ENCODE measurements at places on chromosomes 1 and 21.

DNA sequence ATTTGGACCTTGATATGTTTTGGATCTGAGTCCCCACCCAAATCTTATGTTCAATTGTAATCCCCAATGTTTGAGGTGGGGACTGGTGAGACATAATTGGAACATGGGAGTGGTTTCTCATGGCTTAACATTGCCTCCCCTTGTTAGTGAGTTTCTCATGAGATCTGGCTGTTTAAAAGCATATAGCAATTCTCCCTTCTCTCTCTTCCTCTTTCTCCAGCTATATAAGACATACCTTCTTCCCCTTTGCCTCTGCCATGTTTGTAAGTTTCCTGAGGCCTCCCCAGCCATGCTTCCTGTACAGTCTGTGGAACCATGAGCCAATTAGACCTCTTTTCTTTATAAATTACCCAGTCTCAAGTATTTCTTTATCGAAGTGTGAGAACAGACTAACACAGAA, 692.4 kb downstream of the KCNT2 start:
- no peak for DNase-seq

DNA sequence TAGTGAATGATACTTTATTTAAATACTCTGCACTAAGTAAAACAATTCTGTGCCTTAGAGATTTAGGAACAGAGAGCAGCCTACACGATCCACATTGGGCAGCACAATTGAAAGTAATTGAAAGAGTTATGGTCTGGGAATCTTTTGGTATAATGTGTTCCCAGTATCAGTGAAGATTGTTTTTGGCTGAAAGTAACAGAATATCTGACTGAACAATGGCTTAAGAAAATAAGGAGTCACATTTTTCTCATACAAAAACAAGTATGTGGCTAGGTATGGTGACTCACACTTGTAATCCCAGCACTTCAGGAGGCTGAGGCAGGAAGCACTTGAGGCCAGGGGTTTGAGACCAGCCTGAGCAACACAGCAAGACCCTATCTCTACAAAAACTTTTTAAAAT, 306.2 kb downstream of the NFIA start:
- no peak for DNase-seq

GRCh38 chr1:55399346-55399745, 184.2 kb upstream of the USP24 start:
- no peak for DNase-seq

- no peak for DNase-seq
Observed at GRCh38 chr1:150973258-150973835, 1.3 kb downstream of the CERS2 start.

- DNase-seq: no peak
Observed at GRCh38 chr1:111639602-111640198, 20.1 kb downstream of the RAP1A start.

DNA sequence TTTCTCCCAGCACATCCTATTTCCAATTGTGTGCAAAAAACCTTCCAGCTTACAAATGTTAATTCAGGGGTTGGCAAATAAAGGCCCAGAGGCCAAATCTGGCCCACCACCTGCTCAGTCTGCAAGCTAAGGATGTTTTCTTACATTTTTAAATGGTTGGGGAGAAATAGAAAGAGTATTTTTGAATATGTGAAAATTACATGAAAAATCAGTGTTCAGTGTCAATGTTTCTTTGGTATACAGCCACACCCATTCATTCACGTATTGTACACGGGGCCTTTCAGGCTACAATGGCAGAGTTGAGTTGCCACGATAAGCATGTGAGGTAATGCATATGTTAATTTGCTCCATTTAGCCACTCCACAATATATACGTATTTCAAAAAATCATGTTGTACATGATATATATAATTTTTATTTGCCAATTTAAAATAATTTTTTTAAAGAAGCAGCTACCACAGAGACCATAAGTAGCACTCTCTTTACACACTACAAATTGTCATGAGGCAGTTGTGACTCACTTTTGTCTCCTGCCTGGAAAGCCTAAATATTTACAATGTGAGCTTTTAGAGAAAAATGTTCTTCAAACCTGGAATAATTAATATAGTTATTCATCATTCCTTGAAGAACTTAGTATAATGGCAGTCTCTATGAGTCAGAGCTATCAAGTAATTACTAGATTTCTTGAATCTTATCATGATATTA, 189.6 kb downstream of the SMYD3 start:
- DNase-seq: no peak

- no peak for DNase-seq
Observed at GRCh38 chr1:43293896-43294760, 6.7 kb upstream of the TIE1 start.

DNA sequence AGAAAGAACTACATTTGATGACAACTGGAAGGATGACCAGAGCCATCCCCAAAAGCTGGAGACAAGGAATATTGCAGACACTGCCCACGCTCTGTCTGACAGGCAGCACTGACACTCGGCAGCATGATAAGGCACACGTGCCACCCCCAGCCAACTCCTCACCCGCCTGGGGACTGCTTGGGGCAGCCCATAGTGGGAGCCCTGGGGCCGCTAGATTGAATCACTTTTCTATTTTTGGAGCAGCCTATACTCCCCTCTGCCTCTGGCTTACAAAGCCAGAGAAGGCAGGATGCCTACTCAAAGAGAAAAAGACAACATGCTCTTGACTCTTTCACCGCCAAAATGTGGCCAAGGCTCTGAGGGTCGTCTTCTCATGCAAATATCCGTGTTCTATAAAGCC, 1.3 kb downstream of the SMG5 start:
- no peak for DNase-seq

GRCh38 chr1:107141491-107142126, 770 bp downstream of the NTNG1 start:
- no peak for DNase-seq

Measured in stimulated activated CD8-positive, alpha-beta memory T cell treated with anti-CD3 and anti-CD28 coated beads, Interleukin-4, amount 100 ng/mL, for 1 hour (primary cell).